ENCODE measurements at places on chromosomes 11 and 22. TPM values are rescaled to one million over a fixed set of nuclear protein-coding genes. Genes with fewer than 3 reads are reported as not detected.

The SVIP gene
- total RNA-seq, result 15.4 TPM

The POU2AF3 gene
- 0.53 TPM for total RNA-seq

The AAMDC gene
- total RNA-seq, result 30.7 TPM

The HIPK3 gene
- 10.6 TPM for total RNA-seq

The MS4A6E gene
- total RNA-seq, result not detected

The FAM111B gene
- 7.4 TPM for total RNA-seq

The FADD gene
- total RNA-seq, result 71.5 TPM

The HTR3B gene
- not detected for total RNA-seq

The DSCAML1 gene
- total RNA-seq, result 0.31 TPM

The ZNF280B gene
- total RNA-seq, result 1.5 TPM

The POU2F3 gene
- total RNA-seq, result not detected

The GAS2L1 gene
- total RNA-seq, result 18.2 TPM

Measured in A549 treated with RU486 at 1 μM for 4 hours (cell line).